ENCODE measurements at places on chromosomes 1 and 21.

GRCh38 chr1:10561497-10561896, 86.7 kb downstream of the PEX14 start:
- DNase-seq: peak; percentile 47

- DNase-seq: no peak
Measured at GRCh38 chr1:108712606-108713150, at the start of gene FNDC7. FNDC7 (plus strand) TSS chr1:108712908; CDS start chr1:108712934, 26 bp downstream.

DNA sequence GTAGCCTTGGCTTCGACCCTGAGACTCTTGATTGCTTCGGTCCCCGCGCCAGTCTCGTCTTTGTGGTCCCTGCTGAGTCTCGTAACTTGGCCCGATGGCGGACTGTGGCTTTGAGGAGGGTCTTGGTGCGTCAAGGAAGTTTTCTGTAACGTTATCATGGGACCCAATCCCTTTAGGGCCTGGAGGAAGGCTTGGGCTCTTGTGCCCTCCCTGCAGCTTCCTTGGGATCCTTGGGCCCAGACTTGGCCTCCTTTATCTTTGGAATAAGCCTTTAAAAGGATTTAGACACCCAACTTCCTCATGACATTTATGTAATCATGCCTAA, 371 bp downstream of the ZMPSTE24 start:
- DNase-seq: peak; percentile 36

GRCh38 chr1:36122062-36123030, 2.7 kb downstream of the COL8A2 start:
- DNase-seq: no peak

DNA sequence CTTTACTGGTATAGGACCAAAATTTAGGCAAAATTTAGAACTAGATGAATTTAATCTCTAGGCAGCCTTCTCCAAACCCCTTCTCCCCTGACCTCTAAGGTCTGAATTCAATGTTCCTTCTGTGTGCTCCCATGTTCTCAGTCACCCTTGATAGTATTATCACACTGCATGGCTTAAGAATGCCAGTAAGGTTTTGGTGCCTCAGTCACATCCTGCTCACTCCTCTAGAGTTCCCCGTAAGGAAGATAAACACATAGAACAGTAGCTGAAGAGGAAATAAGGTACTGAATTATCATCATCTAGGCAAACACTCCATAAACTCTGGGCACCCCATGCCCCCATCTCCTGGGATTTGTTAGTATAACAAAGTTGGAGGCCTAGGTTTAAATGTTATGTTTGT, 18.2 kb downstream of the PRRX1 start:
- no peak for DNase-seq

DNA sequence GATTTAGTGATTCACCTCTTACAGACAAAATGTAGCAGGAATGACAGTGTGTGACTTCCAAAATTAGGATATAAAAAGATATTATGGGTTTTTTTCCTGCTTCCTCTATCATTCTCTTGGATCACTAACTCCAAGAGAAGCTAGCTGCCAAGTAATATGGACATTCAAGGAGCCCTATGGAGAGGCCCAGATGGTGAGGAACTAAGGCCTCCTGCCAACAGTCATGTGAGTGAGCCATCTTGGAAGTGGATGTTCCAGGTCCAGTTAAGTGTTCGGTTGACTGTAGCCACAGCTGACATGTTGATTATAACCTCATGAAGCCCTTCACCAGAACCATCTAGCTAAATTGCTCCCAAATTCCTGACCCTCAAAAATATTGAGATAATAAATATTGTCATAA, 38.8 kb downstream of the CD160 start:
- DNase-seq: no peak

DNA sequence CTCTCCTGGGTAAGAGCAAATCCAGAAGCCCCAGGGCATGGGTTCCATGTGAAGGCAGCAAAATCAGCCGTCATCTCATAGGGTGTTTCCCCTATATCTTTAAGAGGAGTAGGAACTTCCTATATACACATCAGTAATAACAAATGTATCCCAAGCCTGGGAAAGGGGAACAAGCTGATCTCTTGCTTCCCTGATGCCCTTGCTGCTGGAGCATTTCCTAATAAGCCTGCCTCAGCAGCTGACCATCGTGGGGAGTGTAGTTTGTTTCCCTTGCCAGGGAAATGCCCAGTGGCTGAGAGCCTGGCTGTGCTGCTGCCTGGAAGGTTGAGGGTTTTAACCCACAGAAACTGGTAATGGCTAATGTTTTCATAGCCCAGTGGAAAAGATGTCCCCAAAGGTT, 177.0 kb downstream of the NPHP4 start:
- no peak for DNase-seq

DNA sequence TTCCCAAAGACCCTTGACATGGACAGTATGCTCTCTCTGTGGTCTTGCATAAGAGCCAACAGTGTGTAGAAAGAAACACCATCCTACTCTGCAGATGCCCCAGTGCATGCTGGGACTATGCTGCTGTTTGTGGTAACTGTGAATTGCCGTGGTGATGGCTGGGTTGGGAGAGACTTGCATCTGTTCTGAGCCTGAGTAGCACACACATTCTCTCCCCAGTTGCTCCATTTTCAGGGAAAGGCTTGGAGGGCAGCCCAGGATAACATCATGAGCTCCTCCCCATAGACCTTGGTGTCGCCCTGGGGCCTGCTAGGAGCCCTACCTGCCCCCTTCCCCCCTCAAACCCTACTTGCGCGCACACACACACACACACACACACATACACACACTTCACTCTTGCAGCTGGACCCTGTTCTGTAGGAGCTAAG, 120.9 kb upstream of the IPO9 start:
- peak; percentile 78 for DNase-seq

DNA sequence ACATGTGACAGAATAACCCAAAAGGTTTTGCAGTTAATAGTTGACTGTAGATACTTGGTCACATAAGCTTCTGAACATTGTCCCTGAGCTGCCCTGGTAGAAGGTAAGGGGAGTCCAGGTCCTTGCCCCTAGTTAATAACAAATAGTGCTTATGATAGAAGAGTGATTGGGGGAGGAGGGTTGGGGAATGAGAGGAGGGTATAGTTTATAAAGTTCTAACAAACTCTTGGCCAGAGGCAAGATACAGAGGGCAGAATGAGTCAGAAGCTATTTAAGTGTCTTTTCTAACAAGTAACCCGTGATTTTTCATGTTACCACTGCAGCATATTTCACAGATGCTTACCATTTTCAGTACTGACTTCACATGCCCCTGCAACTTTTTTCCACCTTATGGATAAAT, 26.7 kb upstream of the MYOCOS start:
- DNase-seq: peak; percentile 14

GRCh38 chr1:100543640-100544039, 5.7 kb downstream of the GPR88 start:
- DNase-seq: no peak

DNA sequence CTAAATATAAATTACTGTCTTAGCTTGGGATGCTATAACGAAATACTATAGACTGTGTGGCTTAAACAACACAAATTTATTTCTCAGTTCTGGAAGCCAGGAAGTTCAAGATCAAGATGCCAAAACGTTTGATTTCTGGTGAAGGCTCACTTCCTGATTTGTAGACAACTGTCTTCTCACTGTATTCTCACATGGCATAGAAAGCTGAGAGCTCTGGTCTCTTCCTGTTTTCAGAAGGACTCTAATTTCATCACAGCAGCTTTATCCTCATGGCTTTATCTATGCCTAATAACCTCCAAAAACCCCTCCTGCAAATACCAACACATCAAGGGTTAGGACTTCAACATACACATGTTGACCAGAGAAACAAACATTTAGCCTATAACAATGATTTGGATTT, 1795.5 kb downstream of the MRPL39 start:
- DNase-seq: no peak

- DNase-seq: no peak
Measured at GRCh38 chr1:9440763-9441194, 98.5 kb upstream of the SLC25A33 start.

DNA sequence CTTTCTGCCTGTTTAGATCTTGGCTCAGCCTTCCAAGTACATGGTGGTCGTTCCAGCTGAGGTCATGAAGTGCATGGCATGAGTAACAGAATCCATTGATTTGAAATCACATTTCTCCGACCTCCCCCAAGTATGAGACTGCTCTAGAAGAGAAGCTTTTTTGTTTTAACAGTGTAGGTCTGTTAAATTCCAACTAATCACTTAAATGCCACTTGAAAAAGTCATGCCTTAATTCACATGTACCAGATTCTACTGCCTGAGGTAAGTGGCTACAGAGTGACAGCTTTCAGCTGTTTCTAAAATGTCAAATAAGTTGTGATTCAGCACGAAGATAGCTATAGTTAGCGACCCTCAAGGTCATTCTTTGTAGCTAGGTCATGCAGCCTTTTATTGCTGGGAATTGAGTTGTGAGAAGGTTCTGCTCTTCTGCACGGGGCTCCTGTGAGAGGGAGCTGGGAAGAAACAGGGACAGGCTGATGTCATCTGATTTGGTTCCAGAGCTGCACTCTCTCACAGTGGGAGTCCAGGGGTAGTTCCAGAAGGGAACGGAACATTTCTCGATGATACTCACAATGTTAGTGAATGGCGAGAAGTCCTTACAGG, 112.7 kb downstream of the VPS13D start:
- no peak for DNase-seq

GRCh38 chr1:53498555-53499131, 39.4 kb downstream of the DMRTB1 start:
- DNase-seq: peak; percentile 19

DNA sequence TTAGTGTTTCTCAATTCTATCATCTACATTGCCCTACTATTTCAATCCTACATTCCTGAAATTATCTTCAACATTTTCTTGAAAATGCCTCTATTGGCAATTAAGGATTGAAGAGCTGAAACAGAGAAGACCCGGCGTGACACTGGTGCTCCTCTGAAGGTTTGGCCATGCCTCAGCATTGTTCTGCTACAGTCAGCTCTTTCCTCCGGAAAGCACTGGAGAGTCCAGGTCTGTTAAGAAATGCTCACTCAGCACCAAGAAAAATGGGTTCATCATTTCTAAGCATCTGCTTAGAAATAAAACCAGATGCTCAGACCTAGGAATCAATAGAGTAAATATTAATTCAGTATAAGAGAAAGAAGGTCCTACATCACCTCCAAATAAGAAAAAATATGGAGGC, 58.8 kb downstream of the WARS2 start:
- no peak for DNase-seq

- DNase-seq: no peak
Measured at GRCh38 chr1:156140879-156141707, 12.3 kb upstream of the SEMA4A start.

DNA sequence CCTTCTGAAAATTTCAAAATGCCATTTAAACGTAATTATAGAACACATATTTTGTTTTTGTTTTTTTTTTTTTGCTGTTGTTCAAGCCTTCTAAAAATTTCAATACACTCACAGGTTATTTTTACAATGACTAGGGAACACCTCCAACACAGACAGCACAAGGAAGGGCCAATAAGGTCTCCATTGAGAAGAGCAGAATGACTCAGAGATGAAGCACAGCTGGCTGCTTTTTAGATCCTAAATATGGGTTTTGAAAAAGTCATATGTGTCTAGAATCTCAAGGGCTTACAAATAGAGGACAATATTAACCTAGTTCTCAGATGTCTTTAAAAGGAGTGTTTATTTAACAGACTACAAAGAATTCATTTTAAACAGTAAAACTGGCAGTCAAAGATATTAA, 104.6 kb downstream of the NEGR1 start:
- peak; percentile 11 for DNase-seq

DNA sequence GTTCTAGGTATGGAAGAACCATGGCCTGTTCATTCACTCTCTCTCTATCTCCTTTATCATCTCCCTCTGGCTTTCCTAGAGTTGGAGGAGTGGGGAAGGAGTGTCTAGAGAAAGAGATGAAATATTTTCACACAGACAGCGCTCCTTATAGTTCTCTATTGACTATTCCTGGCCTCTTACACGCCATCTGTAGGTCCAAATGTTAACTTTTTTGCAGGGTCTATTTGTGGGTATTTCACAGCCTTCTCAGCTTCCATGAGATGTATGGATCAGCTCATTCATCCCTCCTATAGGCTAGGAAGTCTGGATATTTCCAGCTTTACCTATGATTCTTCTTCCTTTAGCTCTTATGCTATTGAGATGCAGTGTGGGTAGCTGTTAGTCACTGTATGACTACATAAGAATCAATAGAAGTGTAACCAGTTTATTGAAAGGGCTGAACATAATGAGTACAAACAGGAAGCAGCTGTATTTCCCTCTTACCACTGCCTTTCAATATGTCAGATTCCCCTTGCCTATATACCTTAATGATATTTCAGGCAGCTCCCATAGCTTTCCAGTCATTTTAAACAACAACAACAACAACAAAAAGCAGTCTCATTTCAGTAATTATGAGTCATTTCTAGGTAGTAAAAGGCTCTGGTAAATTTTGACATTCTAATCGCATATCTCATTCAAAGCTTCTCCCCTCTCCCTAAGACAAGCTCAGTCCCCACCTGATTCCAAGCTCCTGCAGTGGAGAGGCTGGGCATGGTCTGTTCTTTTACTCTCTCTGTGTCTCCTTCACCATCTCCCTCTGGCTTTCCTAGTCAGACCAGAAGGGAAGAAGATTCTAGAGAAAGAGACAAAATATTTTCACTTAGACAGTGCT, 149.5 kb downstream of the TTLL7 start:
- no peak for DNase-seq

DNA sequence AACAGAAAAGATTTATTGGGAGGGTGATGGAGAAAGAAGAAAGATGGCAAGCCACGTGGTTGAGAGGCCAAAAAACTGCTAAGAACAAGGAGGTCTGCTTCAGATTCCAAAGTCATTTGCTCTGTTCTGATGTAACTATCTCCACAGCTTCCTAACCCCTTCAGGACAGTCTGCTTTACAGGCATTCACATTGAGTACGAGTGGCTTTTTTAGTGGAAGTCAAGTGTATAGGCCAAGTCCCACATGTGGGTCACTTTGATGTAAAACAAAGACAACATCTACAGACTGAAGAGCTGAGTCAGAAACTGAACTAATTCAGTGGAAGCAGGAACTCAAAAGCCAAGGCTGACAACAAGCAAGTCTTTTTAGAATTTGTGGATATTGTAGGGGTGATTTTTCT, 128.7 kb upstream of the F3 start:
- DNase-seq: no peak

DNA sequence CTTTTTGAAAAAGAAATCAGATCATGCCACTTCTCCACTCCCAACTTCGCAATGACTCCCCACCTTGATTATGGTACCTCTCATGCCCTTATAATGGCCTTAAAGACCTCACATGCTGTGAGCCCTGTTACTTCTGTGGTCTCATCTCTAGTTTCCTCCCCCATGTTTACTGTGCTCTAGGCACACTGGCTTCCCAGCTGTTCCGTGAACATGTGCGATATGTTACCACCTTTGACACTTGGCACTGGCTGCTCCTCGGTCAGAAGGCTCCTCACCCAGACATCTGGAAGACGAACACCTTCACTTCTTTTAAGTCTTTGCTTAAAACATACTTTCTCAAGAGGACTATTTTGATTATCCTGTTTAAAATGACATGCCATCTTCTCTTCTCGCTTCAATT, 14.3 kb upstream of the NTMT2 start:
- DNase-seq: no peak

DNA sequence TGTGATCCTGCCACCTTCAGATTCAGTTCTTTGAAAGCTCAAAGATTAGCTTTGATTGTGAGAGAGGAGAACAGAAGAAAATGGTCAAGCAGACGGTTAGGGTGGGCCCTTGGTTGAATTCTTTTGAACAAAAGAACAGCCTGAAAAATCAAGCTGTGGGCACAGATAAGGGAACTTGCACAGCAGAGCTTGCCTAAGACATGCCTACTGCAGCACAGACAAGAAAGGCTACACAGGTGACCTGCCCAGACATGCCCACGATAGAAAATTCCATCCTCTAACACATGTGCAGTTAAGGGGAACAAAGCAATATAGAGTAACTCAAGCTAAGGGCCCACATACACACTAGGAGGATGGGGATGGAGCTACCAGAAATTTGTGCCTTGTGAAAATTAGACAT, 512.5 kb upstream of the LRRC7 start:
- DNase-seq: peak; percentile 3
